Activated CD4-positive, alpha-beta T cell treated with anti-CD3 and anti-CD28 coated beads, Interleukin-2, amount 50 U/mL, for 24 hours (primary cell): ENCODE measurements at places on chromosomes 2 and 18.

GRCh38 chr2:28927878-28928277 is 33.4 kb downstream of the WDR43 start:
- no peak for DNase-seq

GRCh38 chr2:241632478-241633325 is 4.3 kb downstream of the THAP4 start:
- DNase-seq: no peak

- no peak for DNase-seq
Measured at GRCh38 chr2:123916531-123916930, 108.6 kb upstream of the CNTNAP5 start.

- DNase-seq: no peak
Measured at GRCh38 chr2:214730248-214730647, 79.2 kb downstream of the BARD1 start.

DNA sequence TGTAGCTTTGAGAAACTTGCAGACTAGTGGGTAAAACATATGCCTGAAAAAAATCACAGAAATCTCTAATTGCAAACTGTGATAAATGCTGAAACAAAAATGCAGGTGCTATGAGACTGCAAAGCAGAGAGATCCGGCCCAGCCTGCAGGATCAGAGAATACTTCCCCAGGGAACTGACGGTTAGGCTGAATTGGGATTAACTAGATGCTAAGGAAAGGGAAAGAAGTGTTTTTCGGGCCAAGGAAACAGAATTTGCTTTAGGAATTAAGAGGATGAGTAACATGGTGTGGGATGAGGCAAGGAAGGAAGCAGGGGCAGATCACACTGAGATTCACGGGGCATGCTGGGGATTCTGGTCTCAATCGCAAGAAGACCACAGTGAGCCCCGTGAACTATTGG is 71.5 kb downstream of the OSBPL6 start:
- DNase-seq: no peak

DNA sequence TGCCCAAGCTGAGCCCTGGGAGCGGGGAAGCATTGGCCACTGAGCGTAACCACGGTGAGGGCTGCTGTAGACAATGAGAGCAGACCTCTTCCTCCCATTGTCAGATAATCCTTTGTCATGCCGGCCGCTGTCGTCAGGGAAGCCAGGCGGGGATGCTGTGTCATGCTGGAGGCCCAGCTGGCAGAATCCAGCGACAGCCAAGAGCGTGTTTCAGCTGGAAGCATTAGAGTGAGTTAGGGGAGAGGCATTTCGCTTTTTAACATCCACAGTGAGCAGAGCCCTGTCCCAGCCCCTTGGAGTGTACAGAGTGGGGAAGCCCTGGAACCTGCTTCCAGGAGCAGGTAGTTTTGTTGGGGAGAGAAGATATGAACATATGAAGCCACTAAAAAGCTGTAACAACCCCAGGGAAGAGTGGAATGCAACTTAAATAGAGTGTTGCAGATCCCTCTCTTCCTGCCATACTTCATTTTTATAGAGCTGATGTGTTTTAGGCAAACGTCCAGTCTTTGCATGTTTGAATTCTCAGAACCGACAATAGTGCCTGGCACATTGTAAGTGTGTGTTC is 7.0 kb downstream of the CTIF start:
- DNase-seq: no peak

DNA sequence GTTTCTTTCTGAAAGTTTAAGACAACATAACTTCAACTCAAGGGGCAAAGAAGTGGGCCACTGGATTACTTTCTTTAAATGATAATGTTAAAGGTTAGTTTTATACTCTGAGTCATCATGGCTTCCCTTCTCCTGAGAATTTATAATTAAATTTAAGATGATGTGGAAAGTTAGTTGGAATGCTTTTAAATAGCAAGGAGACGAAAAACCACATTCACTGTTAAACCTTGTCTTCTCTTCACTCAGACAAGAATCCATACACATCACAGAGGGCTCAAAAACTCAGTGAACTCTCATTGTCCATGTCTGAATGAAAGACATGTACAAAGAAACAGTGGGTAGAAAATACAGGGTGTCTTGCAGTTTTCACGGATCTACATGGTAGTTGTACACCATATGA is 65.6 kb downstream of the COL5A2 start:
- DNase-seq: no peak

- no peak for DNase-seq
Measured at GRCh38 chr2:224210286-224211180, 171.4 kb upstream of the SERPINE2 start.

GRCh38 chr2:10514743-10515142 is 66.6 kb upstream of the ODC1 start:
- no peak for DNase-seq

DNA sequence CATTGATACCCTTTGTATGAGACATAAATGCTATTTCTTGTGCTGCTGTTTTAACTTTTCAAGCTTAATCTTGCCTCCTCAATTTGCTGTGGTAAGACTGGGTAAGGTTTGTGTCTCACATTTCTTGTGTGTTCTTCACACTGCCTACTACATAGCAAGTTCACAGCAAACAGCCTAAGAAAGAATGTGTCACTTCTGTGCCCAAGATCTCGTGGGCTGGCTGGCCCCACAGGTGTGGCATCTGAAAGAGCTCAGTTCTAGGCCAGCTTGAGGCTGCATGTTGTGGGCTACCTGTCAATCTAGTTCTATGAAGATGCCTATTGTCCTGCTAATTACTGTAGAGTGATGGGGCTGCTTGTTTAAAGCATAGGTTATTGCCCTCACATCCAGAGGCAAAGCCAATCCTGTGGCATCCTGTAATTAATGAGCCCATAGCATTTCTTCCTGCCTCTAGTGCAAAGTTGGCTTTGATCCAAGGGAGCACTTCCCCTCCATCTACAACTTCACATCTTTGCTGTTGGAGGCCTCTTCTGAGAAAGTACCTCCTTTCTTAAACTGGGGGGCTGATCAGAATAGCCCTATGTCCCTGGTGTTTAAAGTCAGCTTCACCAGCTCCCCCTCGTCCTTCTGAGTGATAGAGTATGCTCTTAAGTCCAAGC is 40.9 kb upstream of the ASPRV1 start:
- DNase-seq: no peak

DNA sequence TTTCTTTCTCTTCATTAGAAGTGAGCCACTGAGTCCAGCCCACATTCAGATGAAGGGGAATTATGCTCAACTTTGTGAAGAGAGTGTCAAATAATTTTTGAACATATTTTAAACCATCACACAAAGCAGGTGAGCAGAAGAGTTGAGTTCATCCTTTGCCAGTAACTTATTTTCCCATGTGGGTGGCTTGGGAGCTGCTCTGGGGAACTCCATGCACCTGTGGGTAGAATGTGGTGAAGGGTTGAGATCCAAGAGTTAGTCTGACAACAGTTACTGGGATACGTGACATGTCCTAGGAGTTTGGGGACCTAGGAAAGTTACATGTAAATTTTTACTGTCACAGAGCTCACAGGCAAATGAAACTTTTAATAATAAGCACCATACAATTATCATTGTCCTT is 21.6 kb downstream of the MAPK4 start:
- no peak for DNase-seq

- no peak for DNase-seq
Measured at GRCh38 chr2:42289222-42289621, 71.8 kb downstream of the COX7A2L start.
